Activated naive CD4-positive, alpha-beta T cell (primary cell): ENCODE measurements at places on chromosomes 6 and 20.

- DNase-seq, result no peak
Measured at GRCh38 chr6:157967020-157967419, 14.6 kb upstream of the SYNJ2 start.

DNA sequence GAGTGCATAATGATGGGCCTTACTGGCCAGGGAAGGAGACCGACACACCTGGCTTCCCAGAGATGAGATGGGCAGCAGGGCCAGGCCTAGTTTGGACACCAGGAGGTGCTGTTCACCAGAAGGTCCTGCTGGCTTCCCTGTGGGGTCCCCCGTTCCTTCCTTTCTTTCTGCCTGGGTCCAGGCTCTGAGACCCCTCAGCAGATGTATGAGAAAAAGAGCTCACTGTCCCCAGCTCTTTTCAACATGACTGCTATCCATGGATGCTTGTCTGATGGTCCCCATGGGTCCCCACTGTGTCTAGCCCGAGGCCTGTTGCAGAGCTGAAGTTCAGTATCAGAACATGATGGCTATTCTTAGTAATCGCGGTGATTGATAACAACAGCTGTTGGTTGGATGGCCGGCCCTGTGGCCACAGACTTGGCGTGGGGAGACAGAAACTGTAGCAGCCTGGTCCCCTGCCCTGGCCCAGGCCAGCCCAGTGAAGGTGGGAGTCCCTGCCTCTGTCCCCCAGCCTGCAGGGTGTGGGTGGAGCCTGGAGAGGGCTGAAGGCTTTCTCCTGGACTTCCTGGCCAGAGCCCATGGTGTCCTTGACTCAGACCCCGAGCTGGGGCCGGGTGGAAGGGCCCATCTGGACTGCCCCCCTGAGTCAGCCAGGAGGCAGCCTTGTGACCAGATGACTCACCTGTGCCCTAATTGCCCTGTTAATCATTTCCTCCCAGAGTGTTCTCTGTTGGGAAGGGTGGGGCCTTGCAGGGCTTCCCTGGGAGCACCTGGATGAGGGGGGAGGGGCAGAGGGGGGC, 9.9 kb upstream of the BAK1 start:
- no peak for DNase-seq

DNA sequence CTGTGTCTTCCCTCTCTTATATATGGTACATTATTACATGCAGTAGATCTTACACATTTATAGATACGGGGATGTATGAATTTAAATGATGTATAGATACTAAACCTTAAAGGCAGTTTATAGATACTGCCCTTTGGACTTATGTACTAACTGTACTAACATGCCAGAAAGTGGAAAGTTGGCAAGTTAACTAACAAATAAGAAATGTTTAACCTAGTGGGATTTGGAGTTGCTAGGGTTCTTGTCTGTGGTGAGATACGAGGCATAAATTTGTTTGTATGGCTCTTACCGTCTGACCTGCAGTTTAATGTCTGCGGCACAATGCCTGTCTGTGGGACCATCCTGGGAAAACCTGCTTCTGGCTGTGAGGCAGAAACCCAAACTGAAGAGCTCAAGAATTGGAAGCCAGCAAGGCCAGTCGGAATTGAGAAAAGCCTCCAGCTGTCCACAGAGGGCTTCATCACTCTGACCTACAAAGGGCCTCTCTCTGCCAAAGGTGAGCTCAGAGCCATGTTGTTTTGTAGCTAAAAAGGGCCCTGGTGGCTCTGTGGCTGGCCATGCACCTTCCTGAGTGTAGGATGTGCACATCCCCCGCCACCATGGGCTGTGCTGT, 62.9 kb upstream of the SLC22A1 start:
- DNase-seq, result no peak

- DNase-seq, result no peak
Measured at GRCh38 chr6:148557796-148558321, 189.0 kb upstream of the UST start.

DNA sequence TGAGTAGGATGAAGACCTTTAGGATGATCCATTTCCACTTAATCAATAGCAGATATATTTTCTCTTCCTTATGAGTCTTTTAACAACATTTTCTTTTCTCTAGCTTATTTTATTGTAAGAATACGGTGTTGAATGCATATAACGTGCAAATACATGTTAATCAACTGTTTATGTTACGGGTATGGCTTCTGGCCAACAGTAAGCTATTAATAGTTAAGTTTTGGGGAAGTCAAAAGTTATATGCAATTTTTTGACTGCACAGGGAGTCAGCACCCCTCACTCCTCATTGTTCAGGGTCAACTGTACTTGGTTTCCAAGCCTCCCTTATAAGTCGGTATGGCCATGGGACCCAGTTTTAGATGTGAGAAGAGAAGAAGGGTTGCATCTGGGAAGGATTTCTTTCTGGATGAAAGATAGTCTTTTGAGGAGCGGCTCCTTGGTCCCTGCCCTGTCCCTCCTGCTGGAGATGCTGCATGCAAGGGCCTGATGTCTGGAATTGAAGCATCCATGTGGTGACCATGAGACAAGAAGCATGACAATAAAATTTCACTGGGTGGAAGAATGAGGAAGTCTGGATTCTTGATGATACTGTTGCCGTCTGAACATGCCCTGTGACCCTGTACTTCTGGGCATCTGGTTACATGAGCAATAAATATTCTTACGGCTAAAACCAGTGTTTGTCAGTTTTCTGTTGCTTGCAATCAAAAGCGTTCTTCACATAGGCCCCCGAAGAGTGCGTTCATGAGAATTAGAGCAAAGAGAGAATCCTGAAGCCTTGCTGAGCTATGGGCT, 194.7 kb upstream of the PMEPA1 start:
- DNase-seq, result no peak

GRCh38 chr6:20746805-20747558, 212.7 kb downstream of the CDKAL1 start:
- DNase-seq, result no peak

DNA sequence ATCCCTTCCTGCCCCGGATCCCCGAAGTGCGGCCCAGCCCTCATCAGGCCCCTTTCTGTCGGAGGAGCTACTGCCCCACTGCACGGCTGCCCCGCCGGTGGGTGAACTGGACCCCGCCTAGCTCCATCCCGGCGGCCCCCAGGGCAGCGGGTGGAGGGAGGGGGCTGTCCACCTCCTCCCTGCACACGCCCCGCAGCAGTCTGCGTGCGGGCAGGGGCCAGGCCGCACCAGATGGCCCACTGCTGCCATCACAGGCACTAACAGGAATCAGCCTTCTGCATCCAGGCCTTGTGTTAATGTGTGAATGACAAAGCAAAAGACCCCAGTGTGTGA, 54.9 kb upstream of the UNC93A start:
- no peak for DNase-seq

- no peak for DNase-seq
Measured at GRCh38 chr20:19921284-19921793, 95.8 kb upstream of the NAA20 start.

DNA sequence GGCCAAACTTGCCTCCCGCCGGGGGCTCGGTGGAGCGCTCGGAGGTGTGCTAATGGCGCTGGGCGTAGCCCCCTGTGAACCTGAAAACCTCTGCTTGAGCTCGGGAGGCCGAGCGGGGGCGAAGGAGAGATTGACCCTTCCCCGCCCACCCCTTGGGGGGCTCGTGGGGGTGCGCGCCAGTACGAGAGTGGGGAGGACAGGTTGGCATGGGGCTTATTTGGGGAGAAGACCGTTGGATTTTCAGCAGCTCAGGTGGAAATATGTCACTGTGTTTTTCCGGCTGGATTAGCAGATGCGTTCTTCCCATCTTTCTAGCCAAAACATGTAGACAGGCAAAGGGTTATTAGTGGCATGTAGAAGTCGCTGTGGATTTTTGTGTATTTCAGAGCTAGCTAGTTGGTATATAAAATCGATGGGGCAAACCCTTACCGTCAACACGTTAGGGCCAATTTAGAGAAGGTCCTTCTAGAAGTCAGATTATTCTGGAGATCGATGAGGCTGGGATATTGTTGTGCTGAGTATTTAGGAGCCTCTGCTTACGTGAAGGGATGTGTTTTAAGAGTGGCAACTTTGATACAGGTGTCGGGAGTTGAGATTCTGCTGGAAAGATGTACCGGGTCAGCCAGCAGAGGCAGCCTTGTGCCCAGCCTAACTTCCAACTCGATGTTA, 525 bp downstream of the NCOA7 start:
- no peak for DNase-seq

DNA sequence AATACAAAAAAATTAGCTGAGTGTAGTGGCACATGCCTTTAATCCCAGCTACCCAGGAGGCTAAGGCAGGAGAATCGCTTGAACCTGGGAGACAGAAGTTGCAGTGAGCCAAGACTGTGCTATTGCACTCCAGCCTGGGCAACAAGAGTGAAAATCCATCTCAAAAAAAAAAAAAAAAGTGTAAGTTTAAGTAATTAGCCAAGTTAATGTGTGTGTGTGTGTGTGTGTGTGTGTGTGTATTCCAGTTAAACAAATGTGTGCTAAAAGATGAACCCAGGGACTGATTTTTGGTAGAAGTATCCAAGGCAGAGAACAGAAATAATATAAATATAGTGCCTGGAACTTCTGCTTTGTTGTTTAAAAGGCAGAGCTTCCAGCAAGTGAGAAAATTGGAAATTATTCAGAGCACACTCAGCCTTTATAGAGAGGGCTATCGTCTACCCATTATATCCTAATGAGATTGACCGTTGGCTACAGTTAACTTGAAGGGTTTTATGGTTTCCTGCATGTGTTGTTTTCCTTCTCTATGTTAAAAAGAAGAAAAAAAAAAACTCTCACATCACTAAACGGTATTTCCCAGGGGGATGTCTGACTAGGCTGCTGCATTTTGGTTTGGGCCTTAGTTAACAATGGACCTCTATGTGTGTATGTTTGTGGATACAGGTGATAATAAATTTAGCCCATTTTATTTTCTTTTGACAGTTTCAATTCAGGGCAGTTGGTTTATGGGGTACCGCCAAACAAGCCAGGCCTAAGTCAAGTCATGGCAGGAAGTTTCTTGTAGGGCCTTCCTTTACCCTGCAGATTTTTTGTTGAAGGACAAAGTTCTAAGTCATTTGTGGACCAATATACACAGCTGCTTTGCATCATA, 9.8 kb downstream of the SOX4 start:
- DNase-seq, result no peak

- no peak for DNase-seq
Measured at GRCh38 chr6:14468647-14469321, 351.2 kb downstream of the CD83 start.

GRCh38 chr20:40802886-40803285, 113.8 kb upstream of the MAFB start:
- DNase-seq, result no peak
